ENCODE measurements at places on chromosomes 2 and 18.

GRCh38 chr2:12970861-12971260 is 254.1 kb downstream of the TRIB2 start:
- no peak for DNase-seq

DNA sequence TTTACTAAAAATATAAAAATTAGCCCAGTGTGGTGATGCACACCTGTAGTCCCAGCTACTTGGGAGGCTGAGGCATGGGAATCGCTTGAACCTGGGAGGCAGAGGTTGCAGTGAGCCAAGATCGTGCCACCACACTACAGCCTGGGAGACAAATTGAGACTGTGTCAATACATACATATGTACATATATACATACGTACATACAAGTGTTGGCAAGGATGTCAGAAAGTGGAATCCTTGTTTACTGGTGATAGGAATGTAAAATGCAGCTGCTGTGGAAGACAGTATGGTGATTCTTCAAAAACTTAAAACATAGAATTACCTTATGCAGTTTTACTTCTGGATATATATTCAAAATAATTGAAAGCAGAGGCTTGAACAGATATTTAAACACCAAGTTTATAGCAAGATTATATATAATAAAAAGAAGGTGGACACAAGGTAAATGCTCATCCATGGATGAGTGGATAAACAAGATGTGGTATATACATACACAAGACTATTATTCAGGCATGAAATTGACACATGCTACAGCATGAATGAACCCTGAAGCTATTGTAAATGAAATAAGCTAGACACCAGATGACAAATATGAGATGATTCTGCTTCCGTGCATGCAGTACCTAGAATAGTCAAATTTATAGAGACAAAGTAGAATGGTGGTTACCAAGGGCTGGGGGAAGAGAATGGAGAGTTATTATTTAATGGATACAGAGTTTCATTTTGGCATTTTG is 43.2 kb downstream of the CCDC138 start:
- no peak for DNase-seq

- DNase-seq = no peak
Observed at GRCh38 chr2:9488583-9489547, 14.5 kb downstream of the IAH1 start.

DNA sequence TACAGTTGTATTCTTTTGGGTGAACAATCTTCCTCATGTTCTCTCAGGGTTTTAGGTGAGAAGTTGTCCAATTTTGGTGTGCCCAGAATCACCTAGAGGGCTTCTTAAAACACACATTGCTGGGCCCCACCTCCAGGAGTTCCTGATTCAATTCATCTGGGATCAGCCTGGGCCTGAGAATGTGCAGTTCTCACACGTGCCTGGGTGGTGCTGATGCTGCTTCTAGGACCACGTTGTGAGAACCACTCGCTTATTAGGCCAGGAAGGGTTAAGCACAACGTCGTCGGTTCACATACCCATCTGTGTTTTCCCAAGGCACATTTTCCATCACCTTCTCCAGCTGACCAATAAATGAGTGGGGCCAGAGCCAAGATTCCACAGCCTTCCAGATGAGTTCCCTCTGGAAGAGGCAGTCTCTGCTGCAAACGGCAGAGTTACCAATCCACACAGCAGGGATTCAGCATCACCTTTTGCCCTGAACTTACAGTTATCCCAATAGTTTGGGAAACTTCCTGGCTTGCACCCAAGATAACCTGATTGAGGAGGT is 277.7 kb upstream of the HNRNPA3 start:
- no peak for DNase-seq

DNA sequence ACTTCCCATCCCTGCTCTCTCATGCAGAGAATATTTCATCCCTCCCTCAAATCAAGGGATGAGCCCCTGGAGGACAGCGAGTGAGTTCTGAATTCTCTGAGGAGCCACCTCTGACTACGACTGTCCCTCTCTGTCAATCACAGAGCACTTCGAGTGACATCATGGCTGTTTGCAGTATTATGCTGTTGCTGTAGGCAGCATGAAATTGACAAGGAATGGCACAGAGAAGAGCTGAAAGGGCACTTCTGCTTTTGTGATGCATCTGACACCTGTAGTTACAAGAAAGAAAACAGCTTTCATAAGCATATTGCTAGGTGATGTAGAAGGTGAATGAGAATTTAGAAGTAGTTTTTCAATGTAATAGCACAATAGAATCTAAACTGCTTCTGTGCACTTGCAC is 166.9 kb downstream of the ARHGAP15 start:
- no peak for DNase-seq

DNA sequence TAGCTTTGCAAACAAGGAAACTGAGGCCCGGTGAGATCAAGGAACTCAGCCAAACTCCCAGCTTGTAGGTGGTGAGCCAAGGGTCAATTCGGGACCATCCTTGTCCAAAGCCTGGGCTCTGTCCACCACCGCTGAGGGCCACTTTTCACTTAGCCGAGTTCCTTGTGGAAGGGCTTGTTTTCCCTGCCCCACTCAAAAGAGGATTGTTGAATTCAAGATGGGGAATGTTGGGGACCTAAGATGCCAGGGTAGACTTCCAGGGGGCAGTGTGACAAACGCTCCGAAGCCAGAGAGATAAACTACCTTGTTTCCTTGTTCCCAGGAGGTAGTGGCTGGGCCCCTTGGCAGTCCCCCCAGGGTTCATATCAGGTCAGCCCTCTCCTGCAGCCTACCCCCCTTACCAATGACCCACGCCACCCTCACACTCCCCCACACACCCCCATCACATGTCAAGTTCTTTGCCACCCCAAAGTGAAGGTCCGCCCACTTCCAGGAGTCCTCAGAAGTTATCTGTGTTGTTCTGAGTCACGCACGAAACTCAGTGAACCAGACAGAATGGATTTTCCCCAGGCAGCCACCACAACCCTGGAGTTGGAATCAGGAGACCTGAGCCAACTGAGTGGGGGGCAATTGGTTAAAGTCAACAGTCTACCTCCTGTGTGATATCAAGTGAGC is 10.3 kb upstream of the ATOH8 start:
- no peak for DNase-seq

- no peak for DNase-seq
Observed at GRCh38 chr2:120441351-120441700, 95.4 kb downstream of the INHBB start.

GRCh38 chr2:205682239-205682970 is at the start of gene NRP2:
TSS of gene NRP2 (plus strand) at chr2:205682501. CDS start at chr2:205683291, 790 bp downstream.
- peak; percentile 89 for DNase-seq

- no peak for DNase-seq
Observed at GRCh38 chr18:27887287-27887686, 289.6 kb downstream of the CDH2 start.

GRCh38 chr2:240781471-240782220 is 38.4 kb downstream of the KIF1A start:
- DNase-seq = no peak

GRCh38 chr2:67544286-67544685 is 147.2 kb downstream of the ETAA1 start:
- DNase-seq = no peak

DNA sequence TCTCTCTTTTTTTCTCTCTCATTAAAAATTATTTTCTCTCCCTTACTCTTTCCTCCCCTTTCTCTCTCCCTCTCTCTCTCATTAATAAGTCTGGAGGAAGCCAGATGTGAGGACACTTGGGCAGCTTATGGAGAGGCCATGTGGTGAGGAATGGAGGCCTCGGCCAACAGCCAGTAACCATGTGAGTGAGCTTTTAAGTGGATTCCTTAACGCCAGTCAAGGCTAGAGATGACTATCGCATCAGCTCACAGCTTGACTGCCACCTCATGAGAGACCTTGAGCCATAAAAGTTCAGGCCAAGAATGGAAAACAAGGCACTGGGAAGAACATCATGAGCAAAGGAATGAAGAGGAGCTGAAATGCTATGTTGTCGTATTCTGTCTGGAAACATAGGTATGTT is 39.1 kb downstream of the ETAA1 start:
- DNase-seq = no peak

GRCh38 chr2:119481501-119482455 is 42.5 kb downstream of the SCTR start:
- no peak for DNase-seq

DNA sequence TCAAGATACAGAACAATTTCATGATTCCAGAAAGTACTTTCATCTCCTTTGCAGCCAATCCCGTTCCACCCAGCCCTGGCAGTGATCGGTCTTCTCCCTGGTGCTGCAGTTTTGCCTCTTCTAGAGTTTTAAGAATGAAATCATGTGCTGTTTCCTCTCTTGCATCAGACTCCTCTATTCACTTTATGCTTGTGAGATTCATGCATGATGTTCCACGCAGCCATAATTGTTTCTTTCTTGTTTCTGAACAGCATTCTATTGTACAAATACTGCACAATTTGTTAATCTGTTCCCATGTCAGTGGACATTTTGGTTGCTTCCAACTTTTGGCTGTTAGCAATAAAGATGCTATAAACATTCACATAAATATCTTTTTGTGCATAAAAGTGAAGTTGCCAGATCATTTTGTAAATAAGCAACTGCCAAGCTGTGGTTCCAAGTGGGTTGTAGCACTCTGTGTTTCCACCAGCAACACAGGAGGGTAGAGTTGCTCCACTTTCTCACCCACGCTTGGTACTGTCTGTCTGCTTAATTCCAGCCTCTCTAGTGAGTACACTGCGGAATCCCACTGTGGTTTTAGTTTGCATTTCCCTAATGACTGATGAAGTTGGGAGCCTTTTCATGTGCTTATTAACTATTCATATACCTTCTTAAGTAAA is 104.5 kb downstream of the TWIST2 start:
- DNase-seq = no peak

- DNase-seq = no peak
Observed at GRCh38 chr2:124323321-124323720, 298.2 kb downstream of the CNTNAP5 start.

GRCh38 chr18:56283316-56283715 is 355.1 kb downstream of the TXNL1 start:
- DNase-seq = no peak

- no peak for DNase-seq
Observed at GRCh38 chr2:65727381-65727780, 295.0 kb upstream of the SPRED2 start.

- DNase-seq = no peak
Observed at GRCh38 chr2:71530641-71531332, 77.4 kb downstream of the DYSF start.

- DNase-seq = no peak
Observed at GRCh38 chr2:29015701-29016470, 34.8 kb downstream of the TOGARAM2 start.

- no peak for DNase-seq
Observed at GRCh38 chr2:70697603-70698383, 70.2 kb downstream of the ADD2 start.

DNA sequence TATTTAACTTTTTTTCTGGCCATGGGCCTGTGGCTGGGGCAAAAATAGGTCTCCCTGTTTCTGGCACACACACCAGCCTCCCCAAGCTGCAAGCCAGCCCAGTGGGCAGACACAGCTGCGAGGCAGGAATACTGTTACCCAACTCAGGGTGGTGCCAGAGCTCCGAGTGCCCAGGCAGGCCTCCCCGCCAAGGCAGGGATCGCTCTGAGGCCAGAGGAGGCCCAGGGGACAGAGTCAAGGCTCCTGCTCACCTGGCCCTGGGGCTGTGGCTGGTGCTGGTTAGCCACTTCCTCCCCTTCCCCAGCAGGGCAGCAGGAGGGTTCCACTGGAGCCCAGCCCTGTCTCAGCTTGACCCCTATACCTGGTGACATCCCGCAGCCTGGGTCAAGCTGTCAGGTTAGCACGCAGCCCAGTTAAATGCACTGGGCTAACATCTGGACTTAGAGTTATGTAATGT is 67.1 kb upstream of the EPAS1 start:
- DNase-seq = peak; percentile 42

GRCh38 chr2:17101596-17101995 is 416.6 kb downstream of the RAD51AP2 start:
- no peak for DNase-seq

- peak; percentile 41 for DNase-seq
Observed at GRCh38 chr2:207416111-207416510, 113.7 kb upstream of the CREB1 start.

DNA sequence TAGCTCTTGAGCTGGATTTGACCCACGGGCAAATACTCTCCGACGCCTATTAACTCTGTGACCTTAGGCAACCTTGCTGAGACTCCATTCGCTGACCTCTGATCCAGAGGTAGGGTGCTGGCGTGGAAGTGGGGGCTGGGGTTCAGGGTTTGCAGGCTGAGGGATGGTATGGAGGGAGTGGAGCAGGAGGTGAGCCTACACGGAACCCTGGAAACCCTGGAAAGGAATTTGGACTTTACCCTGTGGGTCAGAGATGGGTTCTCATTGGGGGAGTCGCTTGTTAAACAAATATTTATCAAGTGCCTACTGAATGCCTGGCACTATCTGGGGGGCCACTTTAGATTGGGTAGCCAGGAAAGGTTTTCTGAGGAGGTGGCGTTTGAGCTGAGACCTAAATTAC is 58.2 kb upstream of the FZD7 start:
- DNase-seq = peak; percentile 38

DNA sequence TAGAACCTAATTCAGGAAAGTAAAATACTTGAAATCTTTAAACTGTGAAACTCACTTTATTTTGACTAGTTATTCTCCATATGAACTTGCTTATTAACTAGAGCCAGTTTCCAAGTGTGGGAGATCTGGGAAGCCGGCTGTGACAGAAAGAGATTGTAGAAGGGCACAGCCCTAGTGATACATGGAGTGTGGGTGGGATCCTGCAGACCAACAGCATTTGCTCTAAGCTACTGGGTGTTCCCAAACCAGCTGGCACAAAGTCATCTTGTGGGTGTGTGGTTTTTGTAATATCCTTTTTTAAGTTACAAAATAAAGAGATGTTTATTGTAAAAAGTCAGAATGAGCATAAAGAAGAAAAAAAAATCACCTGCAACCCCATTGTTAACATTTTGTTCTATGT is 3.4 kb downstream of the DUSP19 start:
- DNase-seq = no peak

GRCh38 chr18:31399306-31400032 is 22.9 kb downstream of the DSG4 start:
- DNase-seq = no peak

- DNase-seq = no peak
Observed at GRCh38 chr18:37435150-37435867, 130.3 kb downstream of the CELF4 start.

DNA sequence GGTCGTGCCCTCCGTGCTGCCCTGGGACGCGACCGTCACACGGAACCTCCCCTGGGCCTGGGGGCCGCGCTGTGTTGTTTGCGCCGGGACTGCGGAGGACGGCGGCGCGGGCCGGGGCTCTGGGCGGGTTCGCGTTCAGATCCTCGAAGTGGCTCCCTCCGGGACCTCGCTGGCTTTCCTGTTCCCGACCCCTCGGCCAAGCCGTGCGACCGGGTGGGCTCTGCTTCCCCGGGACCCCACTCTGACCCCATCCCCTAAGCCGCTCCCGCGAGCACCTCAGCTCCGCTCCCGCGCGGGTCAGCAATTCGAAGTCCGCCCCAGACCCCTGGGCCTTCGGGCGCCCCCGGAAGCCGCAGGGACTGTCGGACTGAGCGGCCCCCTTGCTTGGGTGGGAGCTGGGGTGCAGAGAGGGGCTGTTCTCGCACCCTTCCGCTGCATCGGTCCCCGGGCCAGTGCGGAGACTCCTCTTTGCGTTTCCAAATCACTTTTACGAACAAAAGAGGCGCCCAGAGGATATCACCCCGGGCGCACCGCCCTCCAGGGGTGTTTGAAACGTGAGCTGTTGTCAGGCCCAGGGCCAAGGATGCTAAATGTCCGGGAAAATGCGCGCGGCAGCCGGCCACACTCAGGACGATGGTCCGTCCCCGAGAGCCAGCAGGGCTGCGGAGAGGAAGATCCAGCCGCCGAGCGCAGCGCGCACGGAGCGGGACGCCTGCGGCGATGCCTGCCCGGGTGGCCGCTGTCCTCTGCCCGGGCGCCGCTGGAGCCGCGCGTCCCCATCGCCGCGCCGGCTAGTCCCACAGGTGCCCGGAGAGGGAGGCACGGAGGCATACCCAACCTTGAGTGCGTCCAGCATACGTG is 73.5 kb downstream of the ZCCHC2 start:
- no peak for DNase-seq

GRCh38 chr2:232489516-232490220 is 2.0 kb upstream of the ECEL1 start:
- no peak for DNase-seq
